ENCODE measurements at places on chromosomes 7 and 10.

- DNase-seq: no peak
These were observed 135.1 kb upstream of the NPS start for GRCh38 chr10:127414024-127414423.

DNA sequence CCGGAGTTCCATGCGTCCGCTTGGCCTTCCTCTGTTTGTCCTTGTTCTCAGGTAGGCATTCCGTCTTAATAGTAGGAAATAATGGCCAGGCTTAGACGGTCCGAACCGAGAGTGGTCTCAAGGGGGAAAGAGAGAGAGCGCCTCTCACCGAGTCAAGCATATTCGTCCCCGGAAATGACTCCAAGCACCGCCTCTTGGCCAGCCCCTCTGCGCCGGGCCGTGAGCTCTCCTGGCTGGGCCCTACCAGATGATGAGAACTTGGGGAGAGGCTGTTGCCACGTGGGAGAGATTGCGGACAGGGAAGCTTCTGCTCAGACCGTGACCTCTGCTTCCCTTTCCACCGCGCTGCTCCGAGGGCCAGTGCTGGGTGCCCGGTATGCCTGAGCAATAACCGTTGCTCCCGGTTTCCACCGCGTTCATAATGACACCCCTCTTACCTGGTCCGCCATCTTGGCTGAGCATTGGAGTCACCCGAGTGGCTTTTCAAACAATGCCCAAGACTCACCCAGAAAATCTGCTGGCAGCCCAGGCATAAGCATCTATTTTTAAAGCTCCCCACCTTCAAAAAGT lies 251.1 kb upstream of the SHH start:
- no peak for DNase-seq

DNA sequence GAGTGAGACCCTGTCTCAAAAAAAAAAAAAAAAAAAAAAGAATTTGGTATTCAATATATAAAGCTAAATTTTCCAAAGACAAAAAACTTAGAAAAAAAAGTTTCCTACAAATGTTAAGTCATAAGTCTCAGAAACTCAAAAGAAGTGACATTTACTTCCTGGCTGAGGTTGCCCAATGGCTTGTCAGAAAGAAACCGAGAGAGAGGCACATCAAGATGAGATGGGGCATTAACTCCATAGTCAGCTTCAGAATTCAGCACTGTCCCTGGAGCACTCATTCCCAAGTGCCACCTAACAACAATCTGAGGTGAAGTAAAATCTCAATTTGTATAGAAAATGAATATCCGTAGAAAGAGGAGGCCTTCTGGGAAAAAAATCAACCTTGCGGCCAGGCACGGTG lies 6.8 kb upstream of the SPOCK2 start:
- no peak for DNase-seq

GRCh38 chr7:92997152-92997551 lies 120.6 kb downstream of the SAMD9 start:
- DNase-seq: no peak

- no peak for DNase-seq
These were observed 43.2 kb downstream of the MYO1G start for GRCh38 chr7:44935583-44935982.

DNA sequence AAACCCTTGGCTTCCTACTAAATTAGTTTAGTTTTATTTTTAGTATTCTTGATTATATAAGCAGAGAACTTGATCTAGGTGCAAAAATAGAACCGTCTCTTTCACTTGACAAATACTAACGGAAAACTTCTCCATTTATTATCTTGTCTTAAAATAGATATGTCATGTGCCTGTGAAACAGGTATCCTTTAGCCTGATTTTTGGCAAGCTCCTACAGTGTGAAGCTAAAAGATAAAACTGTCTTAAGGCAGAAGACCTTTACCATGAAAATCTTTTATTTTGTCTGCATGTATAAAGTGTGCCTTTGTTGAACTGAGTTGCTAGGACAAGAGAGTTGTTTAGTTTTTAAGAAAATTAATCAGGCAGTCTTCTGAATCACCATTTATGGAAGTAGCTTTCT lies 90.6 kb downstream of the CYP51A1 start:
- no peak for DNase-seq

- no peak for DNase-seq
These were observed 172.0 kb upstream of the NOBOX start for GRCh38 chr7:144575456-144575855.

DNA sequence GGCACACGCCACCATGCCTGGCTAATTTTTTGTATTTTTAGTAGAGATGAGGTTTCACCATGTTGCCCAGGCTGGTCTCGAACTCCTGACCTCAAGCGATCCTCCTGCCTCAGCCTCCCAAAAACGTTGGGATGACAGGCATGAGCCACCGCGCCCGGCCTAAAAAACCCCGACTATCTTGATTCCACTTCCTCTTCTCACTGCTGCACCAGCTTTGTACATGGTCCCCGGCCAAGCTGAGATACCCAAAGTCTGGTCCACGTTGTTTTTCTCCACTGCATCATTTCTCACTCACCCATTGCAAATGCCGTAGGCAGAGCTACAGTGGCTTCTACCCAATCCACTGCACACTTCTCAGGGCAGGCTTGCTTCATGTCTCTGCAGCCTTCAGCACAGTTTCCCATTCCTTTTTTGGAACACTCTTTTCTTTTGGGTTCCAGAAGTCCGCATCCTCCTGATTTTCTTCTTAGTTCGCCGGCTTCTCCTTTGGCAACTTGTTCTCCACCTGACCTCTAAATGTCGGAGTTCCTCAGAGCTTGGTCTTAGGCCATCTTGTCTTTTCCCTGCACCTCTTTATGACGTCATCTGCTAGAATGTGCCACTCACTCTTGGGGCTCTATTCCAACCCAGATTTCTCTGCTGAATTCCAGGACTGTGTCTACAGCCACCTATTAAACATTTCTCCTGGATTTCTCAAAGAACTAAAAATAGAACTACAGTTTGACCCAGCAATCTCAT lies 6.0 kb upstream of the GNB2 start:
- no peak for DNase-seq

GRCh38 chr10:131658476-131659110 lies 242.2 kb upstream of the PPP2R2D start:
- DNase-seq: no peak

DNA sequence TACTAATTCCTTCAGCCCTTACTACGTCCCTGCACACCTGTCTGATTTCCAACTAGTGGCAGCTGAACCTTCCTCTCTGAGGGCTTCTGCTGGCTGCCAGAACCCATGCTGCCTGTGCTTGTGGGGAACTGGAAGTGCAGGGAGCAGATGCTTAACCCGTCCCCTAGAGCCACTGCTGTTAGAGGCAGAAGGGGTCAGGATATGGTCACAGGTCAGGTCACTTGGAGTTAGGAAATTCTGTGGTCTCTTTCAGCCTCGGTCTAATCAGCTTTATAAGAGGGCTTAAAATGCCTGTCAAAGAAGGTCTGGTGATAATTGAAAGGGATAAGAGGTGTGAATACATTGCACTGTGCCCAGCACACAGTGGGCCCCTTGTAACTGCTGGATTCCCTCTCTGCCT lies 82.0 kb downstream of the PLPP4 start:
- DNase-seq: no peak

DNA sequence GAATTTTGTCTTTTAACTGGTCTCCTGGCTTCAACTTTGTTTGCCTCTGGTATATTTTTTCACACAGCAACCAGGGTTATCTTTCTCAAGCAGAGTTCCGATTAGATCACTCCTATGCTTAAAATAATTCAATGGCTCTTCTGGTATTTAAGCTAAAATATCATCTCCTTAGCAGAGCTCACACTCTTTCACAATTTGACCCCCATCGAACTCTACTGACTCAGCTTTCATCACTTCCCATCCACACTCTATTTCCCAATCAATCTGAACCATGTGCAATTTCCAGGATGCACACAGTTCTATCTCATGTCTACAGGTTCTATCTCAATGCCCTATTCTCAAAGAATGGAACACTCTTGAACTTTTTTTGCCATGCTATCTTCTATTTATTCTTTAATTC lies 809.5 kb downstream of the GRID1 start:
- no peak for DNase-seq

GRCh38 chr10:92407305-92408016 lies 116.5 kb downstream of the MARCHF5 start:
- DNase-seq: no peak

GRCh38 chr10:59560161-59560560 lies 149.5 kb downstream of the SLC16A9 start:
- DNase-seq: no peak

GRCh38 chr7:135525426-135525825 lies 15.5 kb upstream of the CNOT4 start:
- no peak for DNase-seq

DNA sequence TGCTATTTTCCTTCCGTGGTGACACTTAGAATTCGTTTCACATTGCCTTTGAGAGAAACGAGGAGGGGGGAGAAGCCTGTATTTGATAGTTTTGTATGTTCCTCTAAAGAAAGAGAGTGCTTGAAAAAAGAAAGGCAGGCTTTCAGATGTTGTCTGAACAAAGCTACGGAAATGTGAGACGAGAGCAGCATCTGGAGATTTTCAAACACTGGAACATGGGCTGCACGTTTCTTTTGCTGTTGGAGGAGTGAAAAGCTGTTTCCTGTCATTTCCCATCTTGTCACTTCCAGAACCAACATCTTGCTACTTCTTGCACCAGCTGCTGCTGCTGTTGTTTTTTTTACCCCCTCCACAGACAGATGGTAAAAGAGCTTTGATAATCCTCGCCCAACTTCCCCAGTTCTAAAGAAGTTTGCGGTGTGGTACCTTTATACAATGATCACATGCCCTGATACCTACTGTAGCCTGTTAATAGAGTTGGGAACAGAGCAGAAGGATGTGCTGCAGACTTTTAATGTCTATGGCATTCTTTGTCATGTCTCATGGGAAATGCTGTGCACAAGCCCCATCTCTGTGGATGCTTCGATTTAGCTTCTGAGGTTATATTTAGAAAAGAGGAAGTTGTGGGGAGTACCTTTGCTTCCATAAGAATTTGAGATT lies 408.1 kb downstream of the AUTS2 start:
- DNase-seq: peak; percentile 89

DNA sequence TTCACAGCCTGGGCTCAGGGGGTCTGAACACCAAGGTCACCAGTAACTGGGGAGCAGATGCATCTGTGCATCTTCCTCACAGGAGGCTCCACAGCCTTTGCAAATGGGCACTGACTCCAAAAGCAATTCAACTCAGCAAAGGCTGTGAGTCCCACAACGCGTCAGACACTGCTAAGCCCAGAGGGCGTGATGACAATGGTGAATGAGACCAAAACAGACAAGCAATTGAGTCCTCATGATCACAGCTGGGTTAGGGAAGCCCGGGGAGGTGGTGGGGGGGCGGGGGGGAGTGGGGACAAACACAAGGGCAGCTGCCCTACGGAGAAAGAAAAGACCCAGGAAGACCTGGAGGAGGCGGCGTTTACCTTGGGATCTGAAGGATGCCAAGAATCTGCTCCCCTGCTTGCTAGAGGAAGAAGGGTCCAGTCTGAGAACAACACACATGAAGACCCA lies 61.6 kb upstream of the RNF32 start:
- DNase-seq: no peak

GRCh38 chr10:99708428-99709012 lies 23.4 kb downstream of the COX15 start:
- DNase-seq: no peak

GRCh38 chr7:75727881-75728593 lies 10.7 kb downstream of the HIP1 start:
- DNase-seq: no peak

DNA sequence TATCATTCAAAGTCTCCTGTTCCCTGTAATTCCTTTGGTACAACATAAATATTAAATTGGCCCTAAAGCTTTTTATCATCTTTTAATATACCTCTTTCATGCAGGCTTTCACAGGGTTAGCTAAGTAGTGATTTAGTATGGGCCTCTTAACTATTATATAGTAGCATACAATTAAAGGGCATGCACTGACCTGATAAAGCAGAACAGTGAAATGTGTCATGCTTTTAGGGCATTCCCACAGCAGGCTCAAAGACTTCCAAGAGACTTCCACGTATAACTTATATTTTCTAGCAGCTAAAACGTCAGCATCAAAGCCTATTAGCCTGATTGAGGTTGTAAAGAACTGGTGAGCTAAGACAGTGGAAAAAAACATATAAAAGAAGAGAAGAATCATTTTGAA lies 35.3 kb downstream of the SAMD8 start:
- no peak for DNase-seq

DNA sequence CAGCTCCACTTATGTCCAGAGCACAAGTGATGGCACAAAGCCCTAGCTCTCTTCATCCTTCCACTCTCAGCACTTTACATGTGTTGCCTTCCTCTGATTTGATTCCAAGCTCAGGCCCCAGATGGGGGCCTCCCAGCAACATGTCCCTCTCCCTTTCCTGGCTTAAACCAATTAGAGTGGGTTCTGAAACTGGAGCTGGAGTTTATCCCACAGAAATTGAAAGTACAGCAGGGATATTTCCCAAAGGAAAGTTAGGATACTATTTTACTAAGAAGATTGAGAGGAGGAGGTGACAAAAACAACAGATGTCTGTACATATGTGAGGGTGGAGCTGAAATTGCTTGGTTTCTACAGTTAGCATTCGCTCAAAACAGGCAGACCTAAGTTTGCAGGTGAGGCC lies 724.6 kb downstream of the AUTS2 start:
- DNase-seq: no peak

GRCh38 chr7:145269418-145270161 lies 433.7 kb upstream of the TPK1 start:
- no peak for DNase-seq

GRCh38 chr7:130490888-130491804 lies 739 bp upstream of the MEST start:
- DNase-seq: peak; percentile 93

DNA sequence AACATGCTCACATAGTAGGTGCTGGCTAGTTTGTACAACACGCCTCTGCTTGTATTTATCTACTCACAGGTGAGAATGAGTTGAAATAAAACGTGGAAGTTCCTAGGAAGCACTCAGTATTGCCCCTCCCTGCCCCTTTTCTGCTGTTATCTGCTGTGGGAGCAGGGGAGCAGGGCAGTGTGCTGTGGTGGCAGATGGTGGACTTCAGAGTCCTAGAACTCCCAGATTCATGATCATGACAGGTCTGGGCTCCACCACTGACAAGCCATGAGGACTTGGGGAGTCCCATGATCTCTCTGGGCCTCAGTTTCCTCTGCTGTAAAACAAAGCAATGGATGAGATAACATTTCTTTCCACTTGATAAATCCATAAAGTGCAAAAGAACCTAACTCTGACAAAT lies 11.6 kb upstream of the PRKCQ start:
- no peak for DNase-seq

GRCh38 chr10:97796651-97797050 lies 24.9 kb upstream of the SFRP5 start:
- DNase-seq: no peak

DNA sequence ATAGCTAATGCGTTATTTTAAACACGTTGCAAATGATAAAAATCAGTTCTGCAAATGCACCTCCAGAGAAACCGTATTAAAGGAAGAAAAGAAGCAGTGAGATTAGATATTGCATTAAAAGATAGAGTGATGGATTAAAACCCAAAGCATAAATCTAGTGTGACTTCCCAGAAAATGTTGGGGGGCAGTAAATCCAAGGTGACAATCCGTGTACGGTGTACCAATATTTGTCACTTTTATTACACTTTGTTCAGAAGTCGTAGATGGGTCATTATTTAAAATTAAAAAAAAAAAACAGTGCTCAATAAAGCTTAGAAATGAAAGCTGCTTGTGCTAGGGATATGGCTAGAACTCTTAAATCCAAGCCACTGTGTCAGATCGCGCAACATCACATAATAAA lies 106.4 kb downstream of the TMEM130 start:
- DNase-seq: no peak

- DNase-seq: no peak
These were observed 21.3 kb upstream of the ARHGAP21 start for GRCh38 chr10:24744946-24745345.

- no peak for DNase-seq
These were observed 14.9 kb upstream of the SLIT1 start for GRCh38 chr10:97200616-97201015.
